ENCODE measurements at places on chromosomes 5 and 9. TPM values are rescaled to one million over a fixed set of nuclear protein-coding genes. Genes with fewer than 3 reads are reported as not detected.

GRCh38 chr9:104988539-104988938 is 60.6 kb upstream of the ABCA1 start:
- DNase-seq = no peak

- no peak for DNase-seq
These were observed 40.4 kb downstream of the ZNF608 start for GRCh38 chr5:124706051-124706450.

DNA sequence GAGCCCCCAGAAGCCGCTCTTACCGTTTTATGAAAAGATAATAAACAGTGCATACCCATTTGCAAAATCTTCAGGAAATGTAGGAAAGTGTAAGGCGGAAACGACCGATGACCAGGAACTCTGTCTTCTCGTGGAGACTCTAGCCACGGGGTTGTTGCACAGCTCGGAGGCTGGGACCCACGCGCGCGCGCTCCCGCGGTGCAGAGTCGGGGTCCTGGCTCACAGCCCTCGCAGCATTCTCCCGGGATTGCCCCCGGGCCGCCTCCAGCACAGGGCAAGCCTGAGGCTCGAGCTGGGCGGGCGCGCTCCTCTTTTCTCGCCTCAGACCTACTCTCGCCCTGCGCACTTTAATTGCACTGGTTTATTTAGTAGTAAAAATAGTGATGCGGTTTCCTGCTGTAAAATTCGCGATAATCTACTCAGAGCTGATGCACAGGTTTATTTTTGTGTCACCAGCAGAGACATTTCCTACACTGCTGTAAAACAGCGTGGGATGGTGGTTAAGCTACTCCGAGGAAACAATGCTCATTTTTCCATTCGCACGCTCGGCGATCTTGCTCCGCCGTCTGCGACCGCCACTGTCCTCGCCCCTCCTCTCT is 15.5 kb downstream of the TRIM7 start:
- peak; percentile 77 for DNase-seq

DNA sequence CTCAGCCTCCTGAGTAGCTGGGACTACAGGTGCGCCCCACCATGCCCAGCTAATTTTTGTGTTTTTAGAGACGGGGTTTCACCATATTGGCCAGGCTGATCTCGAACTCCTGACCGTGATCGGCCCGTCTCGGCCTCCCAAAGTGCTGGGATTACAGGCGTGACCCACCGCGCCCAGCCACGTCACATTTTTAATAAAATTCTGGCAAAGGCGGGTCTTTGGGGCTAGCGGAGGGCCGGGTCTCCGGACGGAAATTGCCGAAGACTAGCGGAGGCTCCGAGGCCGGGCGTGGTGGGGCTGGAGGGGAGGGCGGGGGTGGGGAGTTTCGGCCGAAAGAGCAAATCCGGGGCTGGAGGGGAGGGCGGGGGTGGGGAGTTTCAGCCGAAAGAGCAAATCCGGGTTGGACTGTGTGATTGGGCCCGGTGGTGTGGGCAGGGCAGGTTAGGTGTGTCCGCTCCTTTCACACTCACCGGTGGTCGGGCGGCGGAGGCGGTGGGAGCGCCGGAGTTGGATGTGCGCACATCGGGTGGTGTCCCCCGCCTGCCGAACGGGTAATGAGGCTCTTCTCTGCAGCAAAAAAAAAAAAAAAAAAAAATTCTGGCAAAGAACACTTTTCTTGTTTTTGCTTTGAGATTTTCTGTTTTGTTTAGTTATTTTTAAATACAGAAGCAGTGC is 27.1 kb downstream of the RUFY1 start:
- DNase-seq = no peak

ZNF883 gene
- 6.6 TPM for total RNA-seq

FOXI1 gene
- total RNA-seq = not detected

All from GM23248 (cell line).